ENCODE measurements at places on chromosomes 16 and 17.
A peak's percentile ranks its signal among the peaks of the same experiment; 100 is the strongest.

DNA sequence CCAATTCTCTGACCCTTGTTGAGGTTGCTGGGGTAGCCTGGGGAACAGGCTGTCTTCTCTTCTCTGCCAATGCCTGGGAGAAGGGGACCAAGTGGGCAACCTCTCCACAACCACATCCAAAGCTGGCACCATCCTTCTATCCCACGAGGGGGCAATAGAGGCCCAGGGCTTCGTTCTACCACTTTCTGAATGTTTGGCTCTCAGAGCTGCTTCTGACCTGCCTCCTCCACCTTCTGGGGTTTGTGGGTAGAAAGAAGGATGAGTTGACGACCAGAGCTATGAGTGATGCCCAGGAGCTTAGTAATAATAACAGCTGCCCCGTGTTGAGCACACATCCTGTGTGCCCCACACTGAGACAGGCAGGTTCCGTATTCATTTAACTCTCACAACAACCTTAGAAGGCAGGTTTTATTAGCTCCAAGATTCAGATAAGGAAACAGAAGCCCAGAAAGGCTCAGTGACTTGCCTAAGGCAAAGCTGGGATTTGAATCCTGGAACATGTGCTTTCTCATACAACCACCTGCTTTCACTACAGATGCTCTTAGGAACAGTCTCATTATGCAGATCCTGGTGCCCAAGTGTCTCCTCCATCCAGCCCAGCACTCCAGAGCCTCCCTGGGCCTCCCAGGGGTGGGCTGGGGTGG is 11.1 kb downstream of the TSPOAP1 start:
- no peak overlapping the region for H3K4me3 ChIP-seq
- DNase-seq: peak; percentile 14
- no peaks in the 10 kb centered on the region for H3K27me3 ChIP-seq

- peaks cover 10% of the 10 kb centered on the region for H3K4me1 ChIP-seq
- H3K27me3 ChIP-seq: no peaks in the 10 kb centered on the region
- H3K4me3 ChIP-seq: no peak overlapping the region
- DNase-seq: no peak
Observed at GRCh38 chr16:68452176-68452575, 3.9 kb upstream of the SMPD3 start.

DNA sequence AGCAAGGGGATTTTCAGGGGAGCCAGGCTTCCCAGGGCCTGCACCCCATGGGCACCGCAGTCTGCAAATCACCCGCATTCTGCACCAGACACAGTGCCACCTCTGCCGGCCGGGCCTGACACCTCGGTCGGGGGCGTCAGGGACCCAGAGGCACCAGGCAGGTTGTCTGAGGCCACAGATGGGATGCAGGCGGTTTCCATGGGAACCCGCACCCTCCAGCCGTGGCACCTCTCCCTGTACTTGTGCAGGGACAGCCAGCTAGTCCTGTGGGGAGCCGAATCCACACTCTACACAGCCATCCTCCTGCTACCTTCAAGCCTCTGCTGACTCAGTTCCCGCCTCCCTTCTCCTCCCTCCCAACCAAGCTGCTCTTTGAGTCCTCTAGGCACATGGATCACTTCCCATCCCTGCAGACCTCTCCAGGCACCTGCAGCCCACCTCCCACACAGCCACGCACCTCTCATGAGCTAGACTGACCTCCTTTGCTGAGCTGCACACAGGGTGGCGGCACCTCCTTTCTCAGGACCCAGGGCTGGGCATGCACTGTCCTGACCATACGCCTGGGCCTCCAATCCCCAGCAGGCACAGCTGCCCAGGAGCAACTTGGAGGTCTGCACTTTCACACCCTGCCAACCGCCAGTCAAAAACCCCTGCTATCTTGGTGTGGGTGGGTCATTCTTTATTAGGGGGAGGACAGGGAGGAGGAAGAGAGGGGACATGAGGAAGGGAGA is 119.5 kb downstream of the C16orf78 start:
- no peak overlapping the region for H3K27ac ChIP-seq
- DNase-seq: no peak
- H3K4me1 ChIP-seq: peaks cover 3% of the 10 kb centered on the region

- no peak overlapping the region for H3K4me3 ChIP-seq
- no peak overlapping the region for H3K27ac ChIP-seq
Observed at GRCh38 chr17:57406131-57406980, 150.0 kb downstream of the MSI2 start.

DNA sequence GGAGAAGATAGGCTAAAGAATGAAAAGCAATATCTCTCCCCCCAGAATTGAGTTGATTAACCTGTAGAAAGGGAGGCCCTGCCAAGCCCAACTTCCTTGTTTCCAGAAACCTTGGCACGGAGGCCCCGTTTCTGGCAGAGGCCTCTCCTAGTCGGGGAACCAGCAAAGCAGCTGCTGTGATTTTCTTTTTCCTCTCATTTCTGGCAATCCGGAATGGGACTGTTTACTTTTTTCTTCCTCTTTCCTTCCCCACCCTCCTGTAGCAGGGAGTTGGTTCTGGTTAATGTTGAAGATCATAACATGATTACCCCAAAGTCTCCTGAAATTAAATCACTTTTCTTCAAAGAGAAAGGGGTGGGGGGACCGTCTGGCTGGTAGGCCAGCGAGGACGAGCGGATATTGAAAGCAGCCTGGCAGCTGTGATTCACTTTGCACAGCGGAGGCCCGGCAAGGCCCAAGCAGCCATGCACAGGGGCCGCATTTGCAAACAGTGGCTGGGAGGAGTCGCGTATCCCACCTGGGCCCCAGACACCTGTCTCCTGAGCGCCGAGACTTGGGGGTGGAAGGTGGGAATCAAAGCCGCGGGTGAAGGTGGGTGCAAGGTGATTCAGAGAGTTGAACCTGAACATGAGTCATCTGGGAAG is 51.5 kb downstream of the NTN1 start:
- H3K27me3 ChIP-seq: no peaks in the 10 kb centered on the region
- peak; percentile 63 for DNase-seq
- no peak overlapping the region for H3K4me3 ChIP-seq
- no peak overlapping the region for H3K27ac ChIP-seq

GRCh38 chr16:1098266-1098991 is 2.4 kb upstream of the C1QTNF8 start:
- H3K27me3 ChIP-seq: no peaks in the 10 kb centered on the region
- no peak overlapping the region for H3K4me3 ChIP-seq
- H3K4me1 ChIP-seq: no peaks in the 10 kb centered on the region
- no peak for DNase-seq
- H3K36me3 ChIP-seq: no peaks in the 10 kb centered on the region

GRCh38 chr17:28759256-28759865 is 15.6 kb downstream of the TRAF4 start:
- DNase-seq: no peak
- H3K27ac ChIP-seq: no peak overlapping the region
- H3K27me3 ChIP-seq: no peaks in the 10 kb centered on the region
- H3K4me1 ChIP-seq: no peaks in the 10 kb centered on the region
- no peaks in the 10 kb centered on the region for H3K36me3 ChIP-seq
- no peak overlapping the region for H3K4me3 ChIP-seq

GRCh38 chr16:73113336-73113735 is 65.4 kb upstream of the ZFHX3 start:
- no peaks in the 10 kb centered on the region for H3K36me3 ChIP-seq
- H3K27me3 ChIP-seq: no peaks in the 10 kb centered on the region
- DNase-seq: no peak

DNA sequence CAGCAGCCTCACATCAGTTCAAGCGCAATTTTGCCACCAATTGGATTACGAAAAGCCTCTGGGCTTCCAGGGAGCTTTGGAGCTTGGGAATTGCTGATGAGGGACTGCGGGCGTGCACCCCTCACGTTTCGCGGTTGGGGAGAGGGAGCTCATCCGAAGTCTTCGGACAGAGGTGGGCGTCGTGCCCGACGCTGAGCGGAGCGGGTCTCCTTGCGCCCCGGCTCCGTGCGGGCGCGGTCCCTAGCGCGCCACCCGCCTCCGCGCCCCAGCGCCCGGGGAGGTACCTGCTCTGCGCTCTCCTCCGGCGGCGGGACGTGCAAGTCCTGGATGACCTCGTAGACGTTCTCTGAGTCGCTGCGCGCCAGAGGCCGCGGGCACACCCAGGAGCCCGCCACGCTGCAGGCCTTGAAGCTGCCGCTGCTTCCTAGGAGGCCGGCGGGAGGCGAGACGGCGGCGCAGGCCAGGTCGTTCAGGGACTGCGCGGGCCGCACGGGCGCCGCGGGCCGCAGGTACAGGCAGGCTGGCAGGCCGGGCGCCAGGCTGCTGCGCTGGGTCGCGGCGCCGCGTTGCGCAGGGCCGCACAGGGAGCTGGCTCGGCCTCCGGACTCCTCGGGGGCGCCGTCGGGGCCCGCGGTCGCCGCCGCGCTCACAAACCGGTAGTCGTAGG is 3.2 kb downstream of the ARHGAP27 start:
- H3K27me3 ChIP-seq: no peaks in the 10 kb centered on the region
- H3K4me3 ChIP-seq: no peak overlapping the region
- no peaks in the 10 kb centered on the region for H3K36me3 ChIP-seq
- peaks cover 20% of the 10 kb centered on the region for H3K4me1 ChIP-seq
- no peak for DNase-seq
